ENCODE measurements at places on chromosomes 16 and 17.

GRCh38 chr17:40541060-40541872, 24.0 kb downstream of the CCR7 start:
- no peak for DNase-seq

- DNase-seq, result no peak
These were observed 6.1 kb downstream of the RUNDC3A start for GRCh38 chr17:44314524-44314868.

- no peak for DNase-seq
These were observed 188.4 kb upstream of the NLRP1 start for GRCh38 chr17:5772720-5773119.

DNA sequence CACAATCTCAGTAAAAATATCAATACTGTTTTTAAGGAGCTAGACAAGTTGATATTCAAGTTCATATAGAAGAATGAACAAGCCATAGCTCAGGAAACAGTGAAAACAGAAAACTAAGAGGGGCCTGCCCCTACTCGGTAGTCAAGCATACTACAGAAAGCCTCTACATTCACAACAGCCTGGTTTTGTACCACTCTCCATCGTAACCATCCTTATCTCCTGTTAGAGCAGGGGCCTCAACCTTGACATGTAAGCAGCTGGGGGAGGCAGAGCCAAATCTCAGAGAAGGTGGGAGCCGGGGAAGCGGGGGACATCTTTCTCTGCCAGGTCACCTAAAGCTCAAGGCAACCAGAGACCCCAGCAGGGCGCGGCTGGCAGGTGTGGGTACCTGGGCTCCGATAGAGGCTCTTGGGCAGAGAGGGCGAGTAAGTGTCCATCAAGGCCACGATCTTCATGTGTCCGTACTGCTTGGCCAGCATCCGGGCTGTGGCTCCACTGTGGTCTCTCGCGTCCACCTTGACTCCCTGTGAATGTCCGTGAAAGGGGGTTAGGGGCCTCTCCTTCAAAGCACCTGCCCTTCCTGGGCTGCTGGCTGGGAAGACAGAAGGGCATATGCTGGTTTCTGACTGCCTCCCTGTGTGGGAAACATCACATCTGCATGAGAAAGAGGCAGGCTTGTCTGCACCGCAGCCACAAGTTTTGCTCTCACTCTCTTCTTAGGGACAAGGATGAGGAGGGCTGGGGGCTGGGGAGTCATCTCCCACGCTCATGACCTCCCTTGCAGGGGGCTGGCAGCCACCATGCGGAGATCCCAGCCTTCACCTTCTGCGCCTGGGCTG, 20.2 kb downstream of the ANKS3 start:
- DNase-seq, result no peak

Measured in activated CD4-positive, CD25-positive, alpha-beta regulatory T cell treated with anti-CD3 and anti-CD28 coated beads, Interleukin-2, amount 50 U/mL, for 16 hours (primary cell).